ENCODE measurements at places on chromosomes 2 and 18. TPM values are rescaled to one million over a fixed set of nuclear protein-coding genes. Genes with fewer than 3 reads are reported as not detected.

The IL1RN gene
- 32.8 TPM for total RNA-seq

DNA sequence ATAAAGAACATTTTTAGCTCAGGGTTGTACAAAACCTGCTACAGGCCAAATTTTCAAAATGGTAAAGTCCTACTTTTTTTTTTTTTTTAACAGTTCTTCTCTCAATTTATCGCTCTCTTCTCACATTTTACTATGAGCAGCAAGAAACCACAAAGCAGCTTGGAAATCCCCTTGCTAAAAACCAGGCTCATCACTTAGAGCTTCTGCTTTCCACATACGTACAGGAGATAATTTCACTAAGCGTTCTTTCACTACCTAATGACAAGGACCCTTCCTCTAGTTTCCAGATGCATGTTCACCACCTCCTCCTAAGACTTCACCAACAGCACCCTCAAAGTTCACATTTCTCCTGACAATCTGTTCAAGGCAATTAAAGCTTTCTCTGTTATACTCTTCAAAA is 294.9 kb upstream of the CYRIA start:
- ATAC-seq, result no peak
- H3K36me3 ChIP-seq, result no peaks in the 10 kb centered on the region
- no peaks in the 10 kb centered on the region for H3K4me1 ChIP-seq
- H3K4me3 ChIP-seq, result no peak overlapping the region
- H3K27ac ChIP-seq, result no peak overlapping the region

GRCh38 chr18:45251236-45251635 is 364.0 kb upstream of the SLC14A2 start:
- peaks cover 11% of the 10 kb centered on the region for H3K27me3 ChIP-seq
- no peak overlapping the region for H3K4me3 ChIP-seq
- no peaks in the 10 kb centered on the region for H3K4me1 ChIP-seq
- no peaks in the 10 kb centered on the region for H3K36me3 ChIP-seq

The SMCHD1 gene
- 99.5 TPM for total RNA-seq

The LINC00305 gene
- not detected for total RNA-seq

The GKN1 gene
- not detected for total RNA-seq

DNA sequence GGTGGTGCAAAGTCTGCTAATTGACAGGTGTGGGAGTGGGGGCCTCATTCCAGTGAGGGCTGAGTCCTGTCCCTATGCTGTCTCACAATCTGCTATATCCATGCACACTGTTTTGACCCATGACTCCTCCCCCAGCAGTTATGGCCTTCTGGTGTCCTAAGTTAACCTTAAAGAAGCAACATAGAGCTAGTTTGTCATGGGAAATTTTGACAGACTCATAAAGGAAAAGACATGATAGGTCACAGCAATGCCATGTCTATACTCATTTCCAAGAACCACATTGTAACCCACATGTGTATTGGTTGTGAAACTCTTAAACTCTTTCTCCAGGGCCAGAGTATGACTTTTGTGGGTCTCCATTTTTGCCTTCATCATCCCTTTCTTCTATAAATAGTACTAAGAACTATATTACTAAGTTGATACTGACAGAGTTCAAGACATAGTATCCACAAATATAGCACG is 78.2 kb upstream of the SLC1A4 start:
- H3K27ac ChIP-seq, result no peak overlapping the region
- peak; percentile 92 for ATAC-seq
- peak overlapping the region; percentile 18 for H3K4me3 ChIP-seq
- no peaks in the 10 kb centered on the region for H3K36me3 ChIP-seq
- no peaks in the 10 kb centered on the region for H3K4me1 ChIP-seq

DNA sequence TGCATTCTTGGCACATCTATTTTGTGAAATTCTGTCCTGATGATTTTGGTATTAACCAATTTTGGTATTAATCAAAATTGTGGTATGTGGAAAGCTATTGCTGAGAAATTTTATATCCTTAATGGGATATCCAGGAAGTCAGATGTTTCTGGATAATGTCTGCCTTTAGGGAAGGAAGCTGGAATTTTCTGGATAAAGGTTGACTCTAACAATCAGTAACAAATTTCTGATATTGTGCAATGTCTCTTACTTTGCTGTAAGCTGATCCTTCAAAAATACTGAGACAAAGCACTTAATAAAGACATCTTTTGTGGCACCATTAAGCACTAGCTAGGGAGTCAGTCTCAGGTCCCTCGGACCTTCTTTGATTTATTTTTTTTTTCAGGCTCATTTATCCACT is 100.8 kb upstream of the UGP2 start:
- H3K4me1 ChIP-seq, result no peaks in the 10 kb centered on the region
- no peaks in the 10 kb centered on the region for H3K27me3 ChIP-seq

The CDCA7 gene
- total RNA-seq, result 53.7 TPM

- ATAC-seq, result no peak
- H3K36me3 ChIP-seq, result no peaks in the 10 kb centered on the region
- no peaks in the 10 kb centered on the region for H3K4me1 ChIP-seq
Measured at GRCh38 chr2:121955872-121956271, 200.4 kb downstream of the TSN start.

- H3K27me3 ChIP-seq, result peaks cover 16% of the 10 kb centered on the region
- no peak for ATAC-seq
- no peak overlapping the region for H3K27ac ChIP-seq
Measured at GRCh38 chr2:54740333-54740732, 16.9 kb downstream of the EML6 start.

- no peaks in the 10 kb centered on the region for H3K36me3 ChIP-seq
- no peaks in the 10 kb centered on the region for H3K4me1 ChIP-seq
- no peak overlapping the region for H3K4me3 ChIP-seq
- ATAC-seq, result no peak
Measured at GRCh38 chr2:180524499-180524898, 455.9 kb upstream of the UBE2E3 start.

DNA sequence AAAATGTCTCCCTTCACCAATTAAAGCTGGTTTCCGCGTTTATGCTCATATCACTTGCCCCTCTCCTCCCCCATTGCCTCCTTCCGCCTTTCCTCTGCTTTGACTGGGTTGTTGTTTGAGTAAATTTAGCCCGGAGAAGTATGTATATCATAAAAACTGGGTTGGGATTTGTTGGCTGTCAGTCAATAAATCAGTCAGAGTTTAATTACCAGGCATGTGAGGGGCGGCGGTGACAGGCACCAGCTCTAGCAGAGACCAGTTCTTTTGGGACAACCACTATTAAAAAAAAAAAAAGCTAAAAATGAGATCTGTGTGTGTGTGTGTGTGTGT is 382.4 kb upstream of the SMIM21 start:
- H3K27me3 ChIP-seq, result peaks cover 21% of the 10 kb centered on the region
- no peaks in the 10 kb centered on the region for H3K4me1 ChIP-seq
- H3K36me3 ChIP-seq, result no peaks in the 10 kb centered on the region
- H3K4me3 ChIP-seq, result no peak overlapping the region

The ATOH8 gene
- total RNA-seq, result not detected

The EPHA4 gene
- 8.0 TPM for total RNA-seq

GRCh38 chr2:209908511-209908910 is 93.9 kb upstream of the RPE start:
- no peaks in the 10 kb centered on the region for H3K4me1 ChIP-seq
- no peak overlapping the region for H3K27ac ChIP-seq
- no peak for ATAC-seq

- H3K27me3 ChIP-seq, result peaks cover 4% of the 10 kb centered on the region
- H3K4me1 ChIP-seq, result peaks cover 25% of the 10 kb centered on the region
- H3K4me3 ChIP-seq, result no peak overlapping the region
- ATAC-seq, result no peak
- H3K27ac ChIP-seq, result no peak overlapping the region
Measured at GRCh38 chr2:230914886-230915285, 10.2 kb downstream of the GPR55 start.

The GPC1 gene
- total RNA-seq, result 4.6 TPM
